ENCODE measurements at places on chromosomes 7 and 10.

- no peak for DNase-seq
Measured at GRCh38 chr10:59505926-59506325, 143.6 kb upstream of the FAM13C start.

DNA sequence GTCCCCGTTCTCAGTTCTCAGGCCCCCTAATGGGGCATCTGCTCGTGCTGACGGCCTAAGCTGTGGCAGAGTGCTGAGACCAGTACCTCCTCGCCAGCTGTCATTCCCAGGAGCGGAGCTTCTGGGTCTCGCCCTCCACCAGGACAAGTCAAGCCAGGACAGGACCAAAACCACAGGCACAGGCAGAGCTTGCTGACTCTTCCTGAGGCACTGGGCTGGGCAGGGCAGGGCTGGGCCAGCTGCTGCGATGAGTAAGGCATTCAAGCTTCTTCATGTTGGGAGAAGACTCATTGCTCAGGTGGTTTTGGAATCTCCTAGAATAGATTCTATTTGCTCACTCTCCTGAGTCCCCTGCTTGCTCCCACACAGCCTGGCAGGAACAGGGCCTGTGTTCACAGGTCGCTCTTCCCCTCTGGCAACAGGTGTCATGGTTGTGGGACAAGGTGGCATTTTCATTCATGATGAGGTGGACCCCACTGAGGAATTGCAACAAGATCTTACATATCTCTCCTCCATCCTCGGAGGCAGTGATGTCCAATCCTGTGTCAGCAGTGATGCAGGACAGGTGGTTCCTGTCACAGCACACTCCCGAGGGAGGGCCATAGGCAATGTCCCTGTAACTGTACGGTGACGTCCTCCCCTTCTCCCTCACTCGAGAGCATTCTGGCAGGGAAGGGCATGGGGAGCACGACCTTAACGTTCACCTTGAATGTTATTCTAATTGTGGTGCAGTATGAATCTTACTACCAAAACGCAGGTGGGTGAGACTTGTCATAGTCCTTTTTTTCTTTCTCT is 17.0 kb upstream of the SH3PXD2A start:
- no peak for DNase-seq

- DNase-seq = no peak
Measured at GRCh38 chr7:137847568-137848050, 835 bp upstream of the DGKI start.

GRCh38 chr10:70317943-70318318 is 34.1 kb upstream of the NPFFR1 start:
- no peak for DNase-seq

DNA sequence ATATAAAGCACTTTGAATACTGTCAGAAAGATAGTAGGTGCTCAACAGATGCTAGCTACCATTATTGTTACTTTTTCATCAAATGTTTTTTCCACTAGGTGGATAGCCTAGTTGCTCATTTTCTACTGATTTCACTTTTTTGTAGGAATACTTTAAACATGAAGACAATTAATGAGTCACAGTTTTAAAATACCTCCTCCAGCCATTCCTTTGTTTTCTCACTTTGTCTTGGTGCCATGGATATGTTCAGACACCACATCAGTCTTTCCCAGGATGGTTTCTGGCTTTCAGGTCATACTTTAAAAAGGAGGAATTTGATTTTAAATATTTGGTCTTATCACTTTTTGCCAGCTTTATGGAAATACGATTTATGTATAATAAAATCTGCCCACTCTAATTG is 147.1 kb upstream of the MGMT start:
- DNase-seq = no peak

GRCh38 chr10:64316416-64316815 is 795.2 kb downstream of the REEP3 start:
- no peak for DNase-seq

DNA sequence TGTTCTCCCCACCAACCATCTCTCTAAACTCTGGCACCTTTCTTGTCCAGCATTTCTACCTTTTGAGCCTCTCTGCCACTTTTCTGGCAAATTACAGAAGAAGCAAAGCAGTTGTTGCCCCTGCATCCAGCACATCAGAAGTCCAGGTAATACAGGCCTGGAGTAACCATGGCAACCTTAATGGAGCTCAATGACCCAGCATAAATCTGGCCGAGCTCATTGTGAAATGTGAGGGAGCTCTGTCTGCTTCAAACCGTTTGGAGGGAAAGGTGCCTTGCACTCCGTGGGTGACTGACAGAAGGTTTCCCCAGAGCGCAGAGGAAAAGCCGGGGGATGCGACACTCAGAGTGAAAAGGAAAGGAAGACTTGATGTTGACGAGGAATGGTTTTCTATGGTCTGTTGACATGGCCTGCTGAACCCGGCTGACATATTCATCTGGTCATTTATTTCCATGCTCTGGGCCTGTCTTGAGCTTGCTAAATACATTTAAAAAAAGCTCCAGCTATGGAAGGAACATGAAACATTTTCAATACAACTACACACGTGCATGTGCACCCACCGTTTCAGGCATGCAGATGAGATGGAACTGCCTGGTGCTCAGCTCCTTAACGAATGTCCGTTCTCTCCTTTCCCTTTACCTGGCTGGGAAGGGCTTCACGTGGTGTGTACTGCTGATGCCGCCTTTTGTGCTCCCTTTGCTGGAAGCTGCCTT is 74.9 kb downstream of the ADRA2A start:
- no peak for DNase-seq

DNA sequence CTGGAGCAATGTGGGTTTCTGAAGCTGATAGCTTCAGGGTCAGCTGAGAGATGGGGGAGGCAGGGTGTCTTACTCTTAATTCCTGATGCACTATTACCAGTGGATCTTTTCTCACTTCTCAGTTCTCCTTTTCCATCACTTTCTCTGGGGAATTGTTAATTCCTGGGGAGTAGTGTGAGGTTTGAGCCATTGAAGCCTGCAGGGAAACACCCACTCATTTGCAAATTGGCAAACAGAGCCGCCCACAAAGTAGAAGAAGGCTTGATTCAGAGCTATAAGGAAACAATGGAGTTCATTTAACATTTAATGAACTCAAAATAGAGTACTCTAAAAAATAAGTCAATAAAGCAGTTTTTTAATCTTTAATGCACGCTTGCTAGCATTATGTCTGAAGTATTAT is 4.3 kb upstream of the TECTB start:
- DNase-seq = no peak

DNA sequence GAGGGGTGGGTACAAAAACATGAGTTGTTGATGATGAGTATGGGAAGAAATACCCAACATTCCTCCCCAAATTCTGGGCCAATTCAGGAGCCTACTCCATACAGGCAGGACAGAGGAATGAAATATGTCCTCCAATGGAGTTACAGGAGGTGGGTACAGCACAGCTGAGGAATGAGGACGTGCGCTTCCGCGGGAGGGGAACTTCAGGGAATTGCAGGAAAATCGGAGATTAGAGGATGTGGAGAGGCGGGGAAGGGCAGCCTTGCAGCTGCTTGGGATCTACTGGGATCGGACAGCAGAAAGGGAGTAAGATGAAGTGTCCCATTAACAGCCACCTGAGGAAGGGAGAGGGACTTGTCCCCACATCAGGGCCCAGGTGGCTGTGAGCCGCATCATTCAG is 50.2 kb downstream of the PDIA4 start:
- no peak for DNase-seq

Measured in CD4-positive, alpha-beta T cell treated with Interleukin-2 at 100 ng/mL for 4 hours (primary cell).